Smooth muscle cell of the umbilical artery (primary cell): ENCODE measurements at places on chromosomes 5 and 9. TPM values are rescaled to one million over a fixed set of nuclear protein-coding genes. Genes with fewer than 3 reads are reported as not detected.

C8G gene
- total RNA-seq: 0.59 TPM in 1 of 2 replicates, not detected in the other

CBY3 gene
- 0.23 TPM in 1 of 2 replicates, not detected in the other for total RNA-seq

GCNT4 gene
- total RNA-seq: 0.23 and 0.59 TPM in 2 replicates

PCDHB10 gene
- 0.42 and 0.59 TPM in 2 replicates for total RNA-seq

RGS7BP gene
- total RNA-seq: 0.18 and 0.30 TPM in 2 replicates

PCDHA10 gene
- 0.23 and 0.59 TPM in 2 replicates for total RNA-seq

RGS3 gene
- total RNA-seq: 39.2 and 53.7 TPM in 2 replicates

CNTNAP3B gene
- total RNA-seq: 9.5 and 29.5 TPM in 2 replicates

BTNL8 gene
- not detected in 2 replicates for total RNA-seq

TRIM41 gene
- total RNA-seq: 11.9 and 12.9 TPM in 2 replicates
